ENCODE measurements at places on chromosomes 1 and 21.

- no peaks in the 10 kb centered on the region for H3K4me1 ChIP-seq
- H3K4me3 ChIP-seq, result no peak overlapping the region
- peaks cover 38% of the 10 kb centered on the region for H3K27me3 ChIP-seq
- no peak for DNase-seq
- no peaks in the 10 kb centered on the region for H3K36me3 ChIP-seq
Observed at GRCh38 chr1:13593511-13594131, 10.0 kb downstream of the PDPN start.

DNA sequence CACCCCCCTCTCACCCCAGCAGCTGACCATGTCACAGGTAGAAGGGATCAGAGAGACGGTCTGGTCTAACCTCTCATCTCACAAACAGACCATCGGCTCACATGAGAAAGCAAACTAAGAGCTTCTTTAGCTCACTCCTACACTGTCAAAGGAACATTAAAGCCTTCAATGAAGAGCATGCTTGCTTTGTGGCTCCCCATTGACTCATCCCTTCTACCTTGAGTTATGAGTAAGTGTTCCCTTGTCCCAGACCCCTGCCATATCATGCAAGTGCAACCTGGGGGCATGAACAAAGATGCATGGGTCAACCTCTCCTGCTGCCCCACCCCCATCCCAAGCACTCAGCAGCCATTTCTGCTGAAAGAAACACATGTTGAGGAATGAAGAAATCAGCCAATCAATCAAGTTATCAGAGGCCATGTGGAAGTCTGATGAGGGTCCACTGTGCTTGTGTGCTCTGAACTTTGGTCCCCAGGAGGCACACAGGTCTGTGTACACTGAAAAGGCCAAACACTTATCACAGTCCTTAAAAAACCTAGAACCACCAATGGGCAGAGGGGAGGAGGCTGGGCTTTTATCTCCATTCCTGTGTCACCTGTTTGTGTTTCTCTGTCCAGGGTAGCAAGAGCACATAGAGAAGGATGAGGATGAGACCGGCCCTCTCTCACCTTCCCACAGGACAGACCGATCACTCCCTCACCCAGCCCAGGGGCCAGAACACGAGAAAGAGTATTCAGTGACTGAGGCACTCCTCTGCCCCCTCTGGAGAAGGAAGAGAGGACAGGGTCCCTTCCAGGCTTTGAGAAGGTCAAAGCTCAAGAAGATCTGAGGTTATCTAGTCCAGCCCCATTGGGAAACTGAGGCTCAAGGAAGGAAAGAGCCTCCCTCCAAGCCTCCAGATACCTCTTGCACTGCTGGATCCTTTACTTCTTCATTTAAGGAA, 9.5 kb downstream of the ETNK2 start:
- no peaks in the 10 kb centered on the region for H3K4me1 ChIP-seq
- no peak for DNase-seq
- peaks cover 38% of the 10 kb centered on the region for H3K27me3 ChIP-seq
- peaks cover 4% of the 10 kb centered on the region for H3K36me3 ChIP-seq

DNA sequence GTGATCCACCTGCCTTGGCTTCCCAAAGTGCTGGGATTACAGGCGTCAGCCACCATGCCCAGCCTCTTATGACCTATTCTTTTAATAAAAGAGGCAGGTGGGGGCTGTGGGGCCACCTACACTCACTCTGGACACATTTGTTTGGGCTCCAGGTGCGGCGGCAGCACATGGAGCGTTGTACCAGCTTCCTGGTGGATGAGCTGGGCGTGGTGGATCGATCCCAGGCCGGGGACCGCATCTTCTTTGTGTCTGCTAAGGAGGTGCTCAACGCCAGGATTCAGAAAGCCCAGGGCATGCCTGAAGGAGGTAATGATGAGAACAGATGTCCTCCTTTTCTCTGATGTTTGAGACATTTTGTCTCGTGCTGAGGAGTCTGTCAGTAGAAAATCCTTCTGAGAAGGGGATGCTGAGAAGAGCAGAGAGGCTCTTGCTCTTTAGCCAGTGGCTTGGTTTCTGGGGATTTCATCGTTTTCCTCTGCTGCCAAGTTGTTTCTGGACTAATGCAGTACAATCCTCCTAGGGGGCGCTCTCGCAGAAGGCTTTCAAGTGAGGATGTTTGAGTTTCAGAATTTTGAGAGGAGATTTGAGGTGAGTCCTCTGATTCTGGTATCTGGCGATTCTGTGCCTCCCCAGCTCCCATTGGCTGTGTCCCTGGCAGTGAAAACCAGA, 17.9 kb upstream of the MIIP start:
- no peaks in the 10 kb centered on the region for H3K27me3 ChIP-seq
- H3K27ac ChIP-seq, result peak overlapping the region; percentile 37
- no peak overlapping the region for H3K4me3 ChIP-seq
- H3K36me3 ChIP-seq, result peaks cover 52% of the 10 kb centered on the region

DNA sequence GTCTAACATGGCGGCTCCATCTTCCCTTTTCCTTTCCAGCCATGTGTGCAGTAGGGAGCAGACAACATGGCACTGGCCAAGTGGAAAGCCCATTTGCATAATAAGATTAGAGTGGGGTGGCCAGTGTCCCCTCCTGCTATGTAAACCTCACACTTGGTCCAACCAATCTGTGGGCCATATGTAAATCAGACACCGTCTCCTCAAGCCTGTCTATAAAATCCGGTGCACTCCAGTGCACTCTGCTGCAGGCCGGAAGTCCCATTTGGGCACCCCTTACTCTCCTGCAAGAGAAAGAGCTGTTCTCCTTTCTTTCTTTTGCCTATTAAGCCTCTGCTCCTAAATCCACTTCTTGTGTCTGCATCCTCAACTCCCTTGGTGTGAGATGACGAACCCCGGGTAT, 44.1 kb downstream of the OLFML3 start:
- H3K4me1 ChIP-seq, result no peaks in the 10 kb centered on the region
- no peak overlapping the region for H3K27ac ChIP-seq
- no peak for DNase-seq
- no peaks in the 10 kb centered on the region for H3K36me3 ChIP-seq
- no peak overlapping the region for H3K4me3 ChIP-seq

- H3K27ac ChIP-seq, result no peak overlapping the region
- no peaks in the 10 kb centered on the region for H3K27me3 ChIP-seq
- H3K36me3 ChIP-seq, result peaks cover 39% of the 10 kb centered on the region
- no peak for DNase-seq
- peaks cover 10% of the 10 kb centered on the region for H3K4me1 ChIP-seq
Observed at GRCh38 chr1:160256396-160257046, 5.8 kb downstream of the DCAF8 start.

GRCh38 chr1:246165826-246166709, 341.0 kb downstream of the SMYD3 start:
- no peak overlapping the region for H3K27ac ChIP-seq
- H3K36me3 ChIP-seq, result peaks cover 16% of the 10 kb centered on the region
- no peaks in the 10 kb centered on the region for H3K4me1 ChIP-seq
- no peak overlapping the region for H3K4me3 ChIP-seq
- no peaks in the 10 kb centered on the region for H3K27me3 ChIP-seq

- H3K27me3 ChIP-seq, result no peaks in the 10 kb centered on the region
- H3K36me3 ChIP-seq, result peaks cover 9% of the 10 kb centered on the region
- peaks cover 15% of the 10 kb centered on the region for H3K4me1 ChIP-seq
- peak overlapping the region; percentile 90 for H3K4me3 ChIP-seq
- peak; percentile 30 for DNase-seq
Observed at GRCh38 chr1:231420959-231421545, 1.0 kb downstream of the EGLN1 start.

- H3K27ac ChIP-seq, result no peak overlapping the region
- H3K4me3 ChIP-seq, result no peak overlapping the region
- peaks cover 28% of the 10 kb centered on the region for H3K27me3 ChIP-seq
- peak; percentile 37 for DNase-seq
- no peaks in the 10 kb centered on the region for H3K36me3 ChIP-seq
- H3K4me1 ChIP-seq, result peaks cover 9% of the 10 kb centered on the region
Observed at GRCh38 chr1:203038891-203039608, 12.8 kb downstream of the PPFIA4 start.

GRCh38 chr21:32338209-32338921, 39.7 kb downstream of the MRAP start:
- no peak overlapping the region for H3K4me3 ChIP-seq
- peaks cover 60% of the 10 kb centered on the region for H3K36me3 ChIP-seq
- DNase-seq, result no peak
- no peak overlapping the region for H3K27ac ChIP-seq
- H3K4me1 ChIP-seq, result no peaks in the 10 kb centered on the region
- H3K27me3 ChIP-seq, result no peaks in the 10 kb centered on the region

DNA sequence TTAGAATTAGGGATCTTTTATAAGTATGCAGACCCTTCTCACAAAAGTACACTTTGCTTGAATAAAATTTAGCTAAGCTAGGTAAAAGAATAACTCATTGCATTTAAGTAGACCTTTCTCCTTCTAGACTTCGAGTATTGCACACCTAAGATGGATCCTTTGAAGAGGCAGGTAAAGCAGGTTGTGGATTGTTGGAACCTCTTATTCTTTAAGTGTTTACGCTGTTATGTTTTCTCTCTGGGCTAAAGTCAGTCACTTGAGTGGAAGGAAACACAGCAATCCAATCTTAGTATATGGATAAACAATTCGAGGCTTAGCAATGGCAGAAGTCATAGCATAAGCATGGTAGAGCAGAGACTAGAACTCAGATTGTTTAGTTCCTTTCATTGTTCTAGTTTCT, 11.4 kb downstream of the MAGI3 start:
- peaks cover 27% of the 10 kb centered on the region for H3K27me3 ChIP-seq
- no peaks in the 10 kb centered on the region for H3K4me1 ChIP-seq
- H3K36me3 ChIP-seq, result no peaks in the 10 kb centered on the region
- H3K27ac ChIP-seq, result no peak overlapping the region
- DNase-seq, result no peak
- H3K4me3 ChIP-seq, result no peak overlapping the region

DNA sequence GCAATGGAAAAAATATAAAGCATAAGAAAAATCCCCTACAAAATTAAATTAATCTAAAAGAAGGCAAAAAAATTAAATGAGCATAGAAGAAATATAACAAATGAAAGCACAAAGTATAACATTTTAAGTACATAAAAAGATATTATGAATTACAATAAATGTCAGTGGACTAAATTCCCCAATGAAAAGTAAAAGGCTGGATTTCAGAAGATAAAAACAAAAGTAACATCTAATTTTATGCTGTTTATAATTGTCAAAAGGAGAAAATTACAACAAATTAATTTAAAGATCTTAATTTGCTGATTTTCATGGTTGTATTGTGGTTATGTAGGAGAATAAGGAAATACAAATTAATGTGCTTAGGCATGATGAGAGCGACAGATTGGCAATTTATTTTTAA, 92.8 kb downstream of the NGF start:
- H3K4me3 ChIP-seq, result no peak overlapping the region
- H3K27ac ChIP-seq, result no peak overlapping the region
- no peak for DNase-seq
- H3K27me3 ChIP-seq, result peaks cover 5% of the 10 kb centered on the region
- H3K4me1 ChIP-seq, result no peaks in the 10 kb centered on the region

- peaks cover 7% of the 10 kb centered on the region for H3K4me1 ChIP-seq
- H3K4me3 ChIP-seq, result no peak overlapping the region
- H3K27ac ChIP-seq, result peak overlapping the region; percentile 16
- peaks cover 45% of the 10 kb centered on the region for H3K36me3 ChIP-seq
- DNase-seq, result no peak
Observed at GRCh38 chr1:235151033-235151432, 10.0 kb downstream of the RBM34 start.

GRCh38 chr1:90357995-90358394, 359.1 kb downstream of the BARHL2 start:
- no peak for DNase-seq
- H3K4me1 ChIP-seq, result no peaks in the 10 kb centered on the region

DNA sequence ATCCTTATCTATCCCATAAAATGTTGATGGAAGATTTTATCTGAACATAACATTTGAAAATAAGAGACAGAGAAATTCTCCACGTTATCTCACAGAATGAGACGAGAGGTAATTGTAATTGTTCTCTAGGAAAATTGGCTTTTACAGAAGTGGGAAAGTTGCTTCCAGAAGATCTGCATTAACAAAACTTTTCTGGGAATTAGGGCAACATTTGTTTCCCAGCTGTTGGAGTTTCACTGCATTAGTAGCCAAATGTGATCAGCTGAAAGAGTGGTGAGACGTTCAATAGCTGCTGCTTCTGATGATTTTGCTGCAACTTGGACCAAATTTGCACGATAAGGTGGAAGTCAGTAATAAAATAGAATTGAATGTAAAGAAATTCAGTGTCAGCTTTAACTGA, 7.6 kb downstream of the CHODL start:
- no peaks in the 10 kb centered on the region for H3K27me3 ChIP-seq
- H3K36me3 ChIP-seq, result no peaks in the 10 kb centered on the region
- no peak overlapping the region for H3K4me3 ChIP-seq
- H3K4me1 ChIP-seq, result no peaks in the 10 kb centered on the region
- no peak for DNase-seq

GRCh38 chr1:164716992-164717703, 158.2 kb downstream of the PBX1 start:
- no peak for DNase-seq
- no peak overlapping the region for H3K27ac ChIP-seq
- peaks cover 6% of the 10 kb centered on the region for H3K4me1 ChIP-seq
- peaks cover 23% of the 10 kb centered on the region for H3K27me3 ChIP-seq
- no peak overlapping the region for H3K4me3 ChIP-seq

GRCh38 chr1:202075389-202075788, 47.3 kb upstream of the GPR37L1 start:
- no peaks in the 10 kb centered on the region for H3K36me3 ChIP-seq
- DNase-seq, result no peak
- no peaks in the 10 kb centered on the region for H3K27me3 ChIP-seq
- H3K27ac ChIP-seq, result no peak overlapping the region
- H3K4me1 ChIP-seq, result no peaks in the 10 kb centered on the region

DNA sequence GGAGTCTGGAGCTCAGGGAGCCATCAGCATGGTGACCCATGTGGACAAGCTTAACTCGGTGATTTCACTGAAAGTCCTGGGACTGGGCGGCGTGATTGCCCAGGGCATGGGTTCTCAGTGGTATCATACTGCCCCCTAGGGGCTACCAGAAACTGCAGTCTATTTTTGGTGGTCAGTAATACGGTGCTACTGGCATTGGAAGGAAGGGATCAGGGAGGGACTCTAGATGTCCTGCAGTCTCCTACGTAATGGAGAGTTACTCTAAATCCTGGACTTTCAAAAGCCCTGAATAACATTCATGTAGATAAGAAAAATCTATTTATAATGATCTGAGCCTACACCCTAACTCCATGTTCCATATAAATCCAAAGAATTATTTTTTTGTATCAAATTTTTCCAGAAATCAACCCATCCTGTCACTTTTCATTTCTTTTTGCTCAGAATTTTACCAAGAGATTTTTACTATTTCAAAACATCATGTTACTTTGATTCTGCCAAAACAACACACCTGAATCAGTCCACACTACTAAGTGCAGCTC, 37.3 kb downstream of the PABPC4 start:
- H3K27me3 ChIP-seq, result no peaks in the 10 kb centered on the region
- DNase-seq, result peak; percentile 41
- no peak overlapping the region for H3K4me3 ChIP-seq
- H3K27ac ChIP-seq, result no peak overlapping the region
- H3K4me1 ChIP-seq, result peaks cover 23% of the 10 kb centered on the region

GRCh38 chr1:28313702-28314546, 14.9 kb upstream of the MED18 start:
- no peaks in the 10 kb centered on the region for H3K36me3 ChIP-seq
- DNase-seq, result no peak
- no peak overlapping the region for H3K27ac ChIP-seq
- H3K27me3 ChIP-seq, result peaks cover 5% of the 10 kb centered on the region

- no peaks in the 10 kb centered on the region for H3K36me3 ChIP-seq
- no peaks in the 10 kb centered on the region for H3K4me1 ChIP-seq
- H3K27ac ChIP-seq, result no peak overlapping the region
- DNase-seq, result no peak
- no peaks in the 10 kb centered on the region for H3K27me3 ChIP-seq
Observed at GRCh38 chr21:38244885-38245869, 11.6 kb upstream of the KCNJ15 start.

- no peak overlapping the region for H3K4me3 ChIP-seq
- no peaks in the 10 kb centered on the region for H3K27me3 ChIP-seq
- no peak overlapping the region for H3K27ac ChIP-seq
- no peak for DNase-seq
Observed at GRCh38 chr1:61000327-61000726, 82.0 kb upstream of the NFIA start.

Measured in stimulated activated naive B cell treated with anti-CD40 and anti-IgM and Interleukin-4, amounts not matched to agents 10 μg/mL and 1 μg/mL and 100 μg/mL, for 72 hours (primary cell).